Activated T-helper 9 cell treated with anti-CD3 and anti-CD28 coated beads, Interleukin-2, amount 50 U/mL, for 16 hours (primary cell): ENCODE measurements at places on chromosomes 7 and 10.

DNA sequence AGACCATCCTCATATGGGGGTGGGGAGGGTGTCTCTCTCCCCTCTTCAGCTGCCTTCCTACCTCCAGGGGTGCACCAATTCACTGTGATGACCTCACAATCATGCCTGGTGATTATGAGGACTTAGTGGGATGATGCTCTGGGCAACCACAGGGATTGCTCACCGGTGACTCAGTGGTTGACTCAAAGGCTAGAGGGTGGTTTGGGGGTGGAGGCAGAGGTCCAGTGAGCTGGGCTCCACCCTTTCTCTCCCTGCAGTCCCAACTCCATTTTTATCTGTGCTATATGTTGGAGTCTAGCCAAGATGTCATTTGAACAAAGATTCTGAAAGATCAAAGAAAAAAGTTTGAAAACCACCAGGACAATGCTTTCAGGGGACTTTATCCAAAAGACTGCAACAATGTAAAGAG, 286.9 kb downstream of the KCNMA1 start:
- DNase-seq, result no peak

DNA sequence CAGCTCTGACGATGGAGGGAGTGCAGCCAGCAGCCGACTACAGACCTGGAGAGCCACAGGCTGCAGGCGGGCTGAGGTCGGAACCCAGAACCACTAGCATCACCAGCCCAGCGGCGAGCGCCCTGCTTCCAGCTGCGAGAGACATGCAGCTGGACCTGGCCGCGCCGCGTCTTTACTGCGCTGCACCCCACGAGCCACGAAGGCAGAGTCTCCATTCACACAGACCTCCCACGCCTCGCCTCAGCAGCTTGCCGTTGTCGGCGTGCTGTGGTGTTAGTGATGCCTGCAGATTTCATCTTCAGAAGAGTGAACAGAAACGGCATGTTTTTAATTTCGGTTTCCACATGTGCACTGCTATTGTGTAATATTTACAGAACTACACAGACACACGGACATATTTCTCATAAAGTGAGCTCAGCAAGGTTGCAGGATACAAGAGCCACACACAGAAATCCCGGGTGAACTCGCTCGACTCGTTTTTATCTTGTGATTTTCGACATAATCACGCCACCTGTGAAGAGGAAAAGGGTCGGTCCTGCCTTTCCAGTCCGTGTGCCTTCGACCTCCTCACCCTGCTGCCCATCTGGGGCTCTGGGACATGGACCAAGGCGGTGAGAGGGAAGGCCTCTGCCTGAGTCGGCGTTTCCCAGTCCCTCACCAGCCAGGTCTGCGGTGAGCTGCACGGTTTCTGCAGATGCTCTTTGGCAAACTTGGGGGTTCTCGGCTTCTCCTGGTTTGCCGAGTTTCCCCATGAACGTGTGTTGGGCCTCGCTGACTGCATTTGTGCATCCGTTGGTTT, 252.2 kb downstream of the ELFN1 start:
- DNase-seq, result peak; percentile 36

- no peak for DNase-seq
Measured at GRCh38 chr7:28112883-28113540, 67.6 kb downstream of the JAZF1 start.

- DNase-seq, result no peak
Measured at GRCh38 chr7:30238721-30239441, 45.5 kb upstream of the ZNRF2 start.

- no peak for DNase-seq
Measured at GRCh38 chr10:127974911-127975310, 68.0 kb downstream of the PTPRE start.

DNA sequence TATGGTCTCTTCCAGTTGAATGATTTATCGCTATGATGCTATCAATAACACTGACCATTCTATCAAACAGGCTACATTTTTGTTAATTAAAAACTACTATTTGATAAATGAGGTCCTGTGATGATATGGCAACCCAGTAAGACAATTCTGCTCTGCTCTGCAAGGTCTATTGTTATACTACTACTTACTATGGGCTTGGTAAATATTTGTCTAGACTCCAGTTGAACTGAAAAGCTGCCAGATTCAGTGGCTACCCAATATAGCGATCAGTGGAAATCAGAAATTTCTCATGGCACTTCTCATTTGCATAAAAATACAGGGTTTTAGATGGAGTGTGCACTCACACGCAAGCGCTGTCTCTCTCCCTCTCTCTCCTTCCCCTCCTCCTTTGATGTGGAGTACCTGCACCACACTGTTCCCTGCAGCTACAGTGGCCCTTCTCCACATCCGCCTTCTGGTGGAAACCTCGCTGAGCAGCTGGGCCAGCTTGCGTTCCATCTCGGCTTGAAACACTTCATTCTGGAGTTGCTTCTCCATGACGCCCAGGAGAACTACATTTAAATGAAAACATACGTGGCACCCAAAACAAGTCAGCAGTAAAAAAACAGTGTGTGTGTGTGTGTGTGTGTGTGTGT, 77.9 kb downstream of the KIAA1549 start:
- DNase-seq, result peak; percentile 41

DNA sequence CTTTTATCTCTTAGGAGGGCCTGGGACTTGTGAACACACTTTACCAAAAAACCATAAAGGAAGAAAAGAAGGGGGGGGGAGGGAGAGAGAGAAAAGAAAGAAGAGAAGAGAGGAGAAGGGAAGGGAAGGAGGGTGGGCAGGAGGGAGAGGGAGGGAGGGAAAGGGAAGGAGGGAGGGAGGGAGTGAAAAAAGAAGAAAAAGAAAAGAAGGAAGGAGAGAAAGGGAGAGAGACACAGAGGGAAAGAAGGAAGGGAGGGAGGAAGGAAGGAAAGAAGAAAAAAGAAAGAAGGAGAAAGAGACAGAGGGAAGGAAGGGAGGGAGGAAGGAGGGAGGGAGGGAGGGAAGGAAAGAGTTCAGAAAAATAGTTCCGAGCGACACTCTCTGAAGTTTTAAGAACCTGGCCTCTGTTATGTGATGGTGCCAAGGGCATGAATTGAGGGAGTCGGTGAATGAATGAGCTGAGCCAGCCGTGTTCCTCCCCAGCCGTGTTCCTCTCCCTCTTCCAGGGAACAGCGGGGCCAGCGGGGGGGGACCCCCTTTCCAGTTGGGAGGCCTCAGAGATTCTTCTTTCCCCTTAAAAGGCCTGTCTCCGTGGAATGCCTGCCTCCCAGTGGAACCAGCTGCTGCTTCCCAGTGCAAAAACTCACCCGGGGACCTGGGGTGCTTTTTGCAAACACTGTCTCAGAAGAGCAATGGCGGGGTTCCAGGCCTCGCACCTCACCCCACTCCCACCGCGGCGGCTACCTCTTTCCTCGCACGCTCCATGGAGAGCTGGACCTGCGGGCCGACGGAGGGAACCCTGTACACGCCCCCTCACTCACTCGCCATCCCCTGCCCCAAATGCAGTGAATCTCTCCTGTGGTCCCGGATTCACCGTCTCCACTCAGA, 84.1 kb downstream of the FOXL3 start:
- no peak for DNase-seq

- DNase-seq, result no peak
Measured at GRCh38 chr7:80766724-80767123, 128.3 kb downstream of the CD36 start.

DNA sequence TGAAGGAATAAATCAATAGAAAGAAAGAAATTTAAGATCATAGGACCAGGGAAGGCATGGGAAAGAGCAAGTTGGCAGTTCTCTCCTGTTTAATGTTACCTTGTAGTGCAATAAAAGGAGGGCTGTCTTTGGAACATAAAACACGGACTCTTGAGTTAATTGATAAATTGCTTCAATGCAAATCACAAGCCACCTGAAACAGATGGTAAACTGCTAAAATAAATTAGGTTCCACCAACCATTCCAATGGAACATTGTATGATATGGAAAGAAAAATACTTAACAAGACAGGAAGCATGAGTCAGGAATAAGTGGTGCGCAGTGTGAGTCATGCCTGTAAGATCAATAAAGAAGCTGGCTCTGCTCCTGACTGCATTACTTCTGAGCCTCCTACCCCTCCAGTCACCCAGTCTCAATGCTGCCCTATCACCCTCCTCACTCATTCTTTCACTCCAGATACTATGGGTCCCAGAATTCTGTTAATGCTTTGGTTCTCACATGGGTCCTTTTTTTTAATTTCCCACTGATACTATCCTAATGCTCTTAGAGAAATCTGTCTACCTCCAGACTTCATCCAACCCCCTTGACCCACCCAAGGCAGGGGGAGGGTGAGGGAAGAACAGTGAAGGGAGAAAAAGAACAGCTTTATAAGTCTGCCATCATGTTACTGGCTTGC, 78.9 kb downstream of the LRRC17 start:
- DNase-seq, result no peak

DNA sequence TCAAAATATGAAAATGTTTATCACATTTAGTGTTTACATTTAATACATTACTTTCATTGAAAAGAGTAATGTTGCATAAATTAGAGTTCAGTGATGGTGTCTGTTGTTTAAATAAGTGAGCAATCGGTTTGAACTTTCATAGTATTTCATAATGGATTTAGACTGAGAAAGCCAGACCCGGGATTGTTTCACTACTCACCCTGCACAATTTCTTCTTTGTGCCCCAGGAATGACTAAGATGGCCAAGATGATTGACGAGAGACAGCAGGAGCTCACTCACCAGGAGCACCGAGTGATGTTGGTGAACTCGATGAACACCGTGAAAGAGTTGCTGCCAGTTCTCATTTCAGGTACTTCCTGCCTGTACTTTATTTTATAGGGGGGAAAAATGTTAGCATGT, 74.6 kb downstream of the VCL start:
- no peak for DNase-seq

- DNase-seq, result no peak
Measured at GRCh38 chr7:25303281-25304181, 75.2 kb upstream of the NPVF start.

DNA sequence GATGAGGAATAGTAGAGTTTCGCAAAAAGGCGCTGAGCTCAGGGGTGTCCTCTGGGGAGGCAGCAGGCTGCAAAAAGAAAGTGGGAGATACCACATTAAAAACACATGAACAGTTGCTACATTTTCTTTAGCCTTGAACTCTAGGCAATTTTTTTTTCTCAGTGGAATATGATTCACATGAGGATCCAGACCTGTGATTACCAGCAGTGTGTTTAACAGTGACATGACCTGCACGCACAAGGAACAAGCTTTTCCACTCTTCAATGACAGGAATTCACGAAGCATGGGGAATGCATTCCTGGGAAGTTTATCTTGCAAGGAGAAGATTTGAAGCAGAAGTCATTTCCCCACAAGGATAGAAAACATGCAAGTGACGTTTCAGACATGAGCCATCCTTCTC, 161.6 kb downstream of the ITGA8 start:
- DNase-seq, result no peak

DNA sequence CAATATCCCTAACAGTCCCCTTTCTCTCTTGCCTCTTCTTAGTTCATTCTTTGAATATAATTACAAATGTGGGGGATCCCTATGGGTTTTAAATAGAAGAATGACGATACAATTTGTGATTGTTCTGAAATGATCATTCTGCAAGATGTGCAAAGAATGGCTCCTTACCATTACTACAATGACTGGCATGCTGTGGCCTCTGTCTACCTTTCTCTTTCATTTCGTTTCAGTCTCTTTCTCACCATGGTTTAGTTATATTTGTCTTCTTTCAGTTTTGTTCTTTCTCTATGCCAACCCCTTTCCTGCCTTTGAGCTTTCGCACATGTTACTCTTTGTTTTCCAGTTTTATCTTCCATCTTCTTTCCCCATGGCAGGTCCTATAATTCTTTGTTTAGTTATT, 176.5 kb downstream of the SUGCT start:
- no peak for DNase-seq

DNA sequence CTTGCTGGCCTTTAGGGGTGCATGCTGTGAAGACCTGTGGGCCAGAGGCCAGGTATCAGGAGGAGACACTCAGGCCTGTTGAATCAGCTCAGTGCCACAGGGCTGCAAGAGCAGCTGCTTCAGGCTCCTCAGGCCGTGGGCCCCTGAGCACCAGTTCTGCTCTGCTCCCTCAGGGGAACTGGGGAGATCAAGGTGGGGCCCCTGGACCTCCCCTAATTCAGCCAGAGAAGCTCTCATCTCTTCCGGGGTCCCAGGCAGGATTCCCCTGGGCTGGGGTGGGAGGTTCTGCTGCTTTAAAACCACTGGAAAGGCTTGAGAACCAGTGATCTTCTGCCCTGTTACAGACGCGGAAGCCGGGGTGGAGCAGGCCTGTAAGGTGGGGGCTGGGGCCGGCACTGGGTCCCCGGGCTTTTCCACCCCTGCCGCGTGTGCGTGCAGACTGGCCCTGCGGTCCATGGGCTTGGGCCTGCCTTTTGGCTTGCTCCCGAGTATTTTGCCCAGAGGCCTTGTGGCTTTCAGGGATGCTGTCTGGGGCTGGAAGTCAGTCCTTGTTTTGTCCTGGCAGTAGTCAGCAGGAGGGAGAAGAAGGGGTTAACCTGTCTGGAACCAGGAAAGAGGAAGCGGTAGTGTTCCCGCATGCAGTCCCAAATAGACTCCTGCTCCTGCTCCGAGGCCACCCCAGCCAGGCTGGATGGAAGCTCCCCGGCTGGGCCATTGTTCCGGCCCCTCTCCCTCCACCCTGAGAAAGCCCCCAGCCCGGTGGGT, 74.3 kb downstream of the LHPP start:
- no peak for DNase-seq

DNA sequence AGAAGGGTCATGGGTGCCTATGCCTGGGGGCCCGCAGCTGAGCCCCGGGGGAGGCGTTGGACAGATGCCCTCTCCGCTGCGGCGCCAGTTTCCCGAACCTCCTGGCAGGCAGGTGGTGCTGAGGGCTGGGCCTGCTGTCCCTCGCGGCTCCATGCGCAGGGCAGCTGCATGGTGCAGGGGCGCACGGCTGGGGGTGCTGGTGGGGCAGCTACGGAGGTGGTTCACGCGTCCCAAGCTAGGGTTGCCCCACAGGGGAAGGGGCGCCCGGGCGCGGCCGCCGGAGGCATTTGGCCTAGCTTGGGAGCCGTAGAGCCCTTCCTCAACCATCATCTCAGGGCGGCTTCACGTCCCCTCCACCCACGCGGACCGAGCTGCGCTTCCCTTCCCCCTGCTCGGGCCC, 146.0 kb downstream of the CCDC201 start:
- DNase-seq, result no peak

GRCh38 chr7:23680414-23681405, 711 bp downstream of the FAM221A start:
- peak; percentile 9 for DNase-seq

- no peak for DNase-seq
Measured at GRCh38 chr10:49294731-49295130, 4.2 kb upstream of the C10orf71 start.

GRCh38 chr7:94874036-94874785, 33.2 kb upstream of the PPP1R9A start:
- DNase-seq, result no peak

DNA sequence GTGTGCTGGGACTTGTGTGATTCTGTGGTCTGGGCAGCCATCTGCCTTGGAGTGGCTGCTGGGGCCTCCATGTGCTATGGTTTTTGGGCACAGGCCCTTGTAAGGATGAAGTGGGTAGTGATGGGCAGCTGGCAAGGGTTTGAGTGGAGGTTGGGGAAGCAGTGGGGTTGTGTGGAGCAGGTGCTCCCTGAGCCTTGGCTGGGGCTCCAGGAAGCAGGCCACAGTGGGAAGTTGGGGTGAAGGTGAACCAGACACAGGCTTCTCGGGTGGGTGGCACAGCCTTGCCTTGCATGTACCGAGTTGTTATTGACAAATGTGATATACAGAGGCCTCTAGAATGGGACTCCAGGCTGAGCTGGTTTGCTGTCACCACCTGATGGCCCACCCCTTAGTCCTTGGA, 82.3 kb downstream of the ADCY1 start:
- no peak for DNase-seq

- DNase-seq, result no peak
Measured at GRCh38 chr10:20954519-20954918, 57.4 kb upstream of the NEBL start.
